ENCODE measurements at places on chromosomes 1 and 21.

- no peak for DNase-seq
Observed at GRCh38 chr1:223326776-223327175, 37.2 kb downstream of the SUSD4 start.

DNA sequence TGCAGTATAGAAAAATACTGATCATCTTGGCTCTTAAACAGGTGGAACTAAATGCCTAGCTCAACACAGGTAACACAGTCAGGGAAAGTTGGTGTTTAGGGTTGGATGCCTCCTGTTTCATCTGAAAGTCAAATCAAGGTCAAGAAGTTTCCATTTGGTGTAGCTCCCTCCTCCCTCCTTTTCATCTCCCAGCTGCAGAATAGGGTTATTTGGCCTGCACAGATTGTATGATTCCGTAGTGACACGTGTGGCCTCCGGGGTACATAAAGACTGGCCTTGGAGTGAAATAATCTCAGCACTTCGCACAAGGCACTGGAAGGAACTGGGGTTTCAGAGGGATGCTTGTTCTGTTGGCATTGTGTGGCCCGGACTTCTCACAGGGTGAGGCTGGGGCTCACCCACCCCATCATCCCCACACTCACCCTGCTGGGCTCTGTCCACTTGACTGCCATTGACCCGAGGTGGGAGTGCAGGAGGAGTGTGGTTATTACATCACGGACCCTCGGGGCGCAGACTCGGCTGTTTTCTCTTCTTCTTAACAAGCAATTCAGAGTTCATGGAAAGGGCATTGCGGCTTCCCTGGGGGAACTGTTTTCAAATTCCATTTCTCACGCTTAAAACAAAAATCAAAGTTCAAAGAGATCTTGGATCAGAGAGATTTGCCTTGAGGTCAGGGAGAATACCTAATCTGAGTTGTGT is 18.4 kb downstream of the IGSF5 start:
- no peak for DNase-seq

DNA sequence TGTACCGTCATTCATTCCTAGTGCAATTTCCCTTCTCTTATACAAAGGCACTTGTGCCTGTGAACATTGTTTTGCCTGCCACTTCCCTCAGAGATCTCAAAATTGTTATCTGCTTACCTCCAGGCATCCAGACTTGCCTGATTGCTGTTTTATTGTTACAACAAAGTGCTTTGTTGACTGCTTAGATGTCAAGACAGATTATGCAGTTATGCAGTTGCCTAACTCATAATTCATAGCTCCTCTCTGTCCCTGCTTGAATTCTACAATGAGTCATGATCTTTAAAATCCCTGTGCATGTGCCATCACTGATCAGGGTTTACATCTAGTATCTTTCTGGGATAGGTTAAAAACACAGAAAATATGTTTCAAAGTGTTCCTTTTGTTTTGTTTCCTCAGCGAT is 24.5 kb downstream of the CXADR start:
- DNase-seq = no peak

DNA sequence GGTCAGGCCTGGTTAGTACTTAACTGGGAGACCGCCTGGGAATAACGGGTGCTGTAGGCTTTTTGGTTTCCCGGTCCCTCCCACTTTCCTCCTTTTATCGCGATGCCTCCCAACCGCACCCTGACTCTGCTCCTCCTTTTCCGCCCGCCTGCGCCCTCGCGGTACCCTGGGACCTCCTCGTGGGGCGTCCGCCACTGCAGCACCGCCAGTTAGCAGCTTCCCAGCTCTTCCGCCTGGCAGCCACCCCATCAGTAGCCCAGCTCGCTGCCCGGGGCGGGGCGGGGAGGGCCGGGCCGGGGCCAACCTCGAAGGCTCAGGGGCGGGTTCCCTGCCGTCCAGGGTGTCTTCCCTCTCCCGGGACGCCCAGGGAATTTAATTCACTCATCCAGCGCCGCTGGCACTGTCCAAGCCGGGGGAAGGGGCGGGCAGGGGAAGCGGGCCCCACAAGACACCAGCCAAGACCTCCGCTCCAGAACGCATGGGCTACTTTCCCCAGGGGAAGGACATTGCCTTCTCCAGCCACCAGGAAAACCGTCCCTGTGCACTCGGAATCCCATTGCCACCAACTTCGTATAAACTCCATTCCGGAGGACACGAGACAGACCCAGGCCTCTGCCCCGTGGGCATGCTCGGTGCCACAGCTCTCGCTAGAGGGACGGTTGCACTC is 2.0 kb upstream of the ZNF678 start:
- no peak for DNase-seq

DNA sequence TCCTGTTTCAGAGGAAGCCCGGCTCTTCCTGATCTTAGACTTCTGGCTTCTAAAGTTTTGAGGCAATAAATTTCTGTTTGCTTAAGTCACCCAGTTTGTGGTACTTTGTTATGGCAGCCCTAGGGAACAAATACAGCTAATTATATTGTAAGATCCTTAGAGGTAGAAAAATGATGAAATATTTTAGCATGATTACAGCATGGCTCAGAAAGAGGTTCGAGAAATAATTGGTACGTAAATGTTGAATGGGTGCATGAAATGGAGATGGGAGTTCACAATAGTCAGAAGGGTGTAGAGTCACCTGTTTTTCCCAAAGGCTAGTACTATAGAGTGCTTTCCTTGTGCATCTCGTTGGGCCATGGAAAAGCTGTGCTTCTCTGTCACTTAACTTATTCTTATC is 123.5 kb downstream of the RUNX1 start:
- DNase-seq = no peak

GRCh38 chr1:86061551-86061990 is 95.0 kb downstream of the COL24A1 start:
- no peak for DNase-seq

GRCh38 chr1:47849591-47850261 is 147.5 kb downstream of the TRABD2B start:
- DNase-seq = no peak

- no peak for DNase-seq
Observed at GRCh38 chr1:15312626-15313411, 65.8 kb downstream of the FHAD1 start.

- no peak for DNase-seq
Observed at GRCh38 chr1:229665912-229666558, 40.0 kb downstream of the URB2 start.

DNA sequence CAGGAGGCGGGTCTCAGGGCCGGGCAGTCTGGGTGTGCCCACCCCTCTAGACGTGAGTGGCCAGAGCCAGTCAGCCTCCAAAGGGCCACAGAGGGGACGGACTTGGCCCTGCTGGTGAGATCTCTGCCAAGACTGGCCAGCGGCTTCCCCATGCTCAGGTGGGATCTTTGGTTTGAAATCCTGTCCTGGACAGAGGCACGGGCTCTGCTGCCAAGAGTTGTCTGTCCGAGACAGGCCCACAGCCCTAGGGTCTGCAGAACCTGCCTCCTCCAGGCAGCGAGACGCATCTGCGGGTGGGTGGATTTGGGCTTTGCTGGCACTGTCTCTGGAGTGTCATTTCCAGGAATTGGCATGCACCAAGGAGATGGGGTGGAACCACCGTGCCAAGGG is 44.3 kb upstream of the CCDC27 start:
- DNase-seq = no peak

GRCh38 chr1:2642560-2643413 is 10.0 kb upstream of the MMEL1 start:
- no peak for DNase-seq

DNA sequence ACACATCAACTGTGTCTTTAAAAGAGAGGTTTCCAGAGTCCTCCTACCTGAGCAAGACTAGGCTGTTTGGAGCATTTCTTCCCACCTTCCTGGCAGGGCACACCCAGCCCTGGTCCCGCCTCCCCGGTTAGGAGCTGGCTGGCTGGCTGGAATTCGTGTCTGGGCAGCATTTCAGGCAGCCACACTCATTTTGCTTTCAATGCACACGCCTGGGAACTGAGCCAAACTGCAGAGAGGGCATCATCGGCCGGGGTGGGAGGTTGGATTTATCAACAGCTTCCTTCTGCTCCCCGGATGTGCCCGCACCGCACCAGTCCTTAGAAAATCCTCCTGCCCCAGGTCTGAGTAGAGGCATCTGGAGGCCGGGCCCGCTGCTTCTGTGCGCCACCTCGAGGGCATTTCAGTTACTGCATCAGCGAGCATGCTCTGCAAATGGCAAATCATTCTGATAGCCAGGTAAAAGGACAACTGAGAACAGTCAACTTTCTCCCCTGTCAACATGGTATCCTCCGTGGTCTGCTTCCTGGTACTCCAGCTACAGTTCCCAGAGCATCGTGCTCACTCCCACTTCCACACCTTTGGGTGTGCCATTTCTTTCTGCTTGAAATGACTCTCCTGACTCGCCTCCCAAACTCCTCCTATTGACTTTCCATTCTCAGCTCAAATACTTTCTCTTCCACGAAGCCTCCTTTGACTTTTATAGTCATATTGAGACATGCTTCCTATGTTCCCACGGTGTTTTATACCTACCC is 20.6 kb downstream of the TCEA3 start:
- peak; percentile 75 for DNase-seq

GRCh38 chr1:47399846-47400155 is 16.3 kb upstream of the FOXE3 start:
- DNase-seq = no peak

- no peak for DNase-seq
Observed at GRCh38 chr1:243508303-243508713, 252.5 kb downstream of the SDCCAG8 start.

DNA sequence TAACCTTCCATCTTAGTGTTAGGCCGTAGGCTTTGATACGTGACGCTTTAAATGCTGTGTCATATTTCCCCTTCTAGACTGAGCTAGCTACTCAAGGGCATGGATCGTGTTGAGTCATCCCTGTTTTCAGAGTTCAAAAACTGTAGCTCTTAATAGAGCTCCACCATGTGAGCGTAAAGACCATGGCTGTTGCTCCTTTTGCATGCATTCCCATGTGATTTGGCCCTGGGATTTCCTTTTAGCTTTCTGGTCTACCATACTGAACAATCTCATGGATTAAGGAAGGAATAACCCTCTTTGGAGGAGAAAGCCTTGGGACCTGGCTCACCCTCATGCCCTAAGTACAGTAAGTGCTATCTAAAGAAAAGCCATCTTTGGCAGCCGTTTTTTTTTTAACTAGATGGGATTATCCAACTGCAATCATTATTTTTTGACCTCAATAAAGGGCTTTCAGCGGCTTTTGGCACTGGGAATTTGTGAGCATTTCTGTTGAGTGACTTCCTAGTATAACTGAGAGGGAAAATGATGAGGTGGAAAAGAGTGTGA is 76.6 kb downstream of the PLPP3 start:
- no peak for DNase-seq

- no peak for DNase-seq
Observed at GRCh38 chr1:53681977-53682685, 56.8 kb downstream of the GLIS1 start.

GRCh38 chr1:92447033-92447681 is 39.6 kb downstream of the GFI1 start:
- DNase-seq = no peak

DNA sequence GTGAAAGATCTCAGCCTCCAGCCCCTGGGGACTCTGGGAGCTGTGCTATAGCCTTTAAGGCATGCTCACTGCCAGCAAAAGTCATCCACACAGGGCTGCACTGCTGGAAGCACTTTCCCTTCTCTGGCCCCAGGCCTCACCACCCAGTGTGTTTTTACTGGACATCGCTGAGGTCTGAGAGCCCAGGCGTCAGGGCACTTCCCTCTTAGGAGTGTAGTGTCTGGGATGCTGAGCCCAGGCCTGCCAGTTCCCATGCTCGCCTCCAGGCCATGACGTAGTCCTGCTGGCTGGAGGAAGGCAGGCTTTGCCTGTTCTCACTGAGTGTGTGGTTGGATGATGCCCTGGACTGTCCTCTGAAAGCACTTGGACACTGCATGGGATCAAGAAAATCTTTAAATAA is 101.2 kb downstream of the GDAP2 start:
- DNase-seq = peak; percentile 56

DNA sequence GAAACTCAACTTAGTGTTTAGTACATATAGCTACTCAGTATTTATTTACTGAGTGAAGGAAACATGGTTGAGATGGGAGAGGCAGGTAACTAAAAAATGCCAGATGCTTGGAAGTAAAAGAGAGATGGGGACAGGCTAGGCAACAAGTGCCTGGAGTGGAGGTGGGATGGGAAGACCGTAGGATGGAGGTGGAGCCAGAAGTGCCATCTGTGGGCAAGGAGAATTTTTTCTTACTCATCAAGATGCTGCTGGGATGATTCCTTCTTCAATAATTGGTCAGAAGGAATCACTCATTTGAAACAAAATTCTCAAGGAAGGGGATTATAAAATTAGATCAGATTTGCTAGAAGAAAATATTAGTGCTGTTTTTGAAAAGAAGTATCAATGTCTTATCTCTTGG is 72.9 kb downstream of the IFI44 start:
- DNase-seq = no peak

DNA sequence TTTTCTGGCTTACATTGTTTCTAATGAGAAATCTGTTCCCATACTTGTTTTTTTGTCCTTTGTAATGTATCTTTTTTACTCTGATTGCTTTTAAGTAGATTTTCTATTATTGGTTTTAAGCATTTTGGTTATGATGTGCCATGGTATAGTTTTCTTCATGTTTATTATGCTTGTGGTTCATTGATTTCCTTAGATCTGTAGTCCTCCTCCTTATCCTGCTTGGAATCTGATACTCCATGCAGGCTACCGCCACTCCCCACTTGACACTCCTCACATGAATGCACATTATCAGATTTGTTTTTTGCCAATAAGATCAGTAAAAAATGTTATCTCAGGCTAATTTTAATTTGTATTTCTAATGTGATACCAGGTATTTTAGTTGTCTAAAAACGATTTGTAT is 20.8 kb downstream of the UROD start:
- DNase-seq = no peak

GRCh38 chr1:226097866-226098625 is 35.5 kb downstream of the H3-3A start:
- DNase-seq = no peak

DNA sequence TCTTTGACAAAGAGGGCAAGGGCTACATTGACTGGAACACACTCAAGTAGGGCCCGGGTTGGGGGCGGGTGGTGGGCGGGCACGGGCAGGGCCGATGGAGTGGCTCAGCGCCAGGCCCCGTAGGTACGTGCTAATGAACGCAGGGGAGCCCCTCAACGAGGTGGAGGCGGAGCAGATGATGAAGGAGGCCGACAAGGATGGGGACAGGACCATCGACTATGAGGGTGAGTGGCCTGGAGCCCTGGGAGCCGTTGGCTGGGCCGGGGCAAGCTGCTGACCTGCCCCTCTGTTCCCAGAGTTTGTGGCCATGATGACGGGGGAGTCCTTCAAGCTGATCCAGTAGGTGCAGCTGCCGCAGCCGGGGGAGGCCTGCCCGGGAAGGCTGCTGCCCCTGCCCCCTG is 1.8 kb downstream of the CALML6 start:
- no peak for DNase-seq

DNA sequence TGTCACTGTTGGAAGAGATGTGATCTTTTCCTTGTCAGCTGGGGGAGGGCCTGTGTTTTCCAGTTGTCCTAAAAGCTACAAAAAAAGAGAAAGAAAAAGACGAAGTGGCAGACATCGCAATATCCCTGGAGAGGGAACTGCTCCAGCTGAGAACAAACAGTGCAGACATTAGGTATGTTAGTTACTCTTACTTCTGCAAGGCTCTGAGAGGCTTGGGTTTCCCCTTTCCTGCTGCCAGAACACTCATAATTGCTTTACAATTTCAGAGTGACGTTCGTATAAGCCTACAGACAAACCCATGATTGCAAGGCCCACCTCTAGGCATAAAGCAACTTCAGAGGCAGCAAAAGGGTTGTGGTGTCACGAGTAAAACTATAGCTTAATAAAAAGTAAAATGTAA is 31.1 kb downstream of the CD160 start:
- DNase-seq = no peak
